Stimulated activated CD4-positive, alpha-beta T cell treated with anti-CD3 and anti-CD28 coated beads, Interleukin-15, amount 100 ng/mL, for 1 hour (primary cell): ENCODE measurements at places on chromosomes 2 and 18.

GRCh38 chr2:201420442-201421113 lies 30.7 kb downstream of the TRAK2 start:
- DNase-seq: no peak

GRCh38 chr2:223692191-223692947 lies 90.2 kb upstream of the SCG2 start:
- DNase-seq: no peak

- DNase-seq: no peak
These were observed 5.8 kb upstream of the DGUOK start for GRCh38 chr2:73920577-73921545.

DNA sequence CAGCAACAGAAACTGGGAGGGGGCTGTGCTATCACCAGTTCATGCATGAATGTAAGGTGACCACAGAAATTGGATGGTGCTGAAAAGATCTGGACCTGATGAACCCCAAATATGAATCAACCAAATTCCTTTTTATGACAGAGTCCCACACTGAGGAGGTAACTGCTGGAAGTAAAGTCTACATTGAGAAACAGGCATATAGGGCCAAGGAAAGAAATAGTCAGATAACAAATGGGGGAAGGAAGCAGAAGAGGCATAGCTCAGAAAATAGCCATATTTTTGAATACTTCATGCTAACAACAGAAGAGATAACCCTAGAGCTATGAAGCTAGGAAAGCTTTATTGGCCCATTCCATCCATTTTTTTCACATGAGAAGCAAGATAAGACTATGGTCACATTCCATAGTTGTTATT lies 25.8 kb downstream of the ZC3H6 start:
- no peak for DNase-seq

- DNase-seq: no peak
These were observed 48.9 kb downstream of the ARL4C start for GRCh38 chr2:234447963-234448362.

GRCh38 chr2:69755862-69756467 lies 14.0 kb downstream of the ANXA4 start:
- DNase-seq: no peak
